ENCODE measurements at places on chromosomes 16 and 17. TPM values are rescaled to one million over a fixed set of nuclear protein-coding genes. Genes with fewer than 3 reads are reported as not detected.

Gene OR2C1
- not detected for total RNA-seq

Gene C17orf67
- total RNA-seq, result 1.8 TPM

Gene KRT9
- total RNA-seq, result not detected

Gene SRL
- total RNA-seq, result 0.06 TPM

Gene ENKD1
- 10.6 TPM for total RNA-seq

Gene CDYL2
- total RNA-seq, result 0.38 TPM

Gene HP
- total RNA-seq, result not detected

Gene TEX19
- total RNA-seq, result 0.32 TPM

Gene ASGR1
- total RNA-seq, result 0.70 TPM

Gene SYT17
- 13.8 TPM for total RNA-seq

Gene ASB16
- not detected for total RNA-seq

Gene GUCY2D
- total RNA-seq, result 0.41 TPM

Gene TP53TG3
- total RNA-seq, result 0.96 TPM

Gene CBFB
- 68.7 TPM for total RNA-seq

Gene CTRB2
- total RNA-seq, result not detected

Gene KRT17
- 1.9 TPM for total RNA-seq

Gene C17orf107
- 0.24 TPM for total RNA-seq

Gene ATP2A3
- total RNA-seq, result 5.5 TPM

Gene WFIKKN2
- not detected for total RNA-seq

Gene EMC8
- 53.6 TPM for total RNA-seq

Gene RNF157
- 11.2 TPM for total RNA-seq

Gene OR3A2
- total RNA-seq, result not detected

Gene TMEM92
- total RNA-seq, result 16.1 TPM

Gene SPEM3
- total RNA-seq, result not detected

Gene SMPD3
- 0.25 TPM for total RNA-seq

Gene GSE1
- total RNA-seq, result 19.4 TPM

Gene AANAT
- 0.35 TPM for total RNA-seq

Gene CCDC144A
- total RNA-seq, result 1.2 TPM

Gene ZP2
- total RNA-seq, result not detected

Gene CCL4
- not detected for total RNA-seq

Gene FNDC8
- 0.07 TPM for total RNA-seq

Gene IRX3
- total RNA-seq, result 5.8 TPM

Gene EXOC3L1
- 0.18 TPM for total RNA-seq

Gene TRAP1
- total RNA-seq, result 136 TPM

Gene LRRC37A3
- 3.2 TPM for total RNA-seq

Gene FMNL1
- total RNA-seq, result 33.5 TPM

Gene CIAO3
- total RNA-seq, result 31.1 TPM

Gene MEFV
- 0.02 TPM for total RNA-seq

Gene CCL1
- total RNA-seq, result not detected

Gene NGFR
- 0.86 TPM for total RNA-seq

Gene C17orf113
- 0.70 TPM for total RNA-seq

Gene IRX5
- total RNA-seq, result 1.4 TPM

Gene HSPB9
- not detected for total RNA-seq

Gene TPPP3
- total RNA-seq, result 9.5 TPM

Gene KRTAP9-8
- not detected for total RNA-seq

Gene SHCBP1
- 45.2 TPM for total RNA-seq

Gene MYH8
- not detected for total RNA-seq

Gene SLC47A1
- 20.2 TPM for total RNA-seq

Gene ERN2
- not detected for total RNA-seq

Gene GRIN2A
- 0.02 TPM for total RNA-seq

Data from A549 treated with Hydrocortisone at 1 μM for 4 hours (cell line).